Colonic mucosa (tissue), 4 donors: ENCODE measurements at places on chromosomes 7 and 10.

- DNase-seq: peak; percentile 38
Measured at GRCh38 chr10:23095966-23096801, 805 bp downstream of the MSRB2 start.

GRCh38 chr7:75604408-75604807, 112.3 kb downstream of the SPDYE5 start:
- DNase-seq: no peak

- DNase-seq: no peak
Measured at GRCh38 chr7:2539031-2539911, 16.1 kb downstream of the BRAT1 start.

- DNase-seq: no peak
Measured at GRCh38 chr10:538895-539294, 150.6 kb downstream of the DIP2C start.

DNA sequence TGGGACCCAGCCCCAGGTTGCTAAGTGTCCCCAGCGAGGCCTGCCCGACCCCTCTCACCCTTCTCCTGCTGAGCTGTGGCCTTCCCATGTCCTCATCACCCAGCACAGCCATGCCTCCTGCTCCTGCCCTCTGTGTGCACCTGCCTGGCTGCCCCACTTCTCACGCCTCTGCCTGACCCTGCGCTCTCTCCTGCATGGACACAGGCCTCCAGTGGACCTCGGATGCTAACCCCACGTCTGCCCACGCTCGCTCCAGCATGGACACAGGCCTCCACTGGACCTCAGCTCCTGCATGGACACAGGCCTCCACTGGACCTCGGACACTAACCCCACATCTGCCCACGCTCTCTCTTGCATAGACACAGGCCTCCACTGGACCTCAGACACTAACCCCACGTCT, 111.6 kb downstream of the ADARB2 start:
- DNase-seq: no peak

DNA sequence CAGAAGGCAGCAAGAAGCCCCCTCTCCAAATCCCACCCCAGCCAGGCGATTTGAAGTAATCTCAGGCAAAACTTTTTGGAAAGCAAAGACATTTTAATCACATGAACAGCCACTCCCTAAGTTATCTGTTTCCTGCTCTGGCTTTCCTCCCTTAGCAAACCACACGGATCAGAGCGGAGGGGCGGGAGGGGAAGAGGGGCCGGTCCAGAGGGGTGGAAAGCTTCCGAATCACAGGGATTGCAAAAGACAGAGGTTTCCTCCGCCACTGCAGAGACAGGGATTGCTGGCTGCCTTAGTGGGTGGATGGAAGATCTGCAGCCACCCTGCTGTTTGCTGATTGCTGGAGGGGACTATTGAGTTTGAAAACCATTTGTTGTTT, 41.2 kb downstream of the ZCCHC24 start:
- no peak for DNase-seq
